ENCODE measurements at places on chromosomes 5 and 9. TPM values are rescaled to one million over a fixed set of nuclear protein-coding genes. Genes with fewer than 3 reads are reported as not detected.

DNA sequence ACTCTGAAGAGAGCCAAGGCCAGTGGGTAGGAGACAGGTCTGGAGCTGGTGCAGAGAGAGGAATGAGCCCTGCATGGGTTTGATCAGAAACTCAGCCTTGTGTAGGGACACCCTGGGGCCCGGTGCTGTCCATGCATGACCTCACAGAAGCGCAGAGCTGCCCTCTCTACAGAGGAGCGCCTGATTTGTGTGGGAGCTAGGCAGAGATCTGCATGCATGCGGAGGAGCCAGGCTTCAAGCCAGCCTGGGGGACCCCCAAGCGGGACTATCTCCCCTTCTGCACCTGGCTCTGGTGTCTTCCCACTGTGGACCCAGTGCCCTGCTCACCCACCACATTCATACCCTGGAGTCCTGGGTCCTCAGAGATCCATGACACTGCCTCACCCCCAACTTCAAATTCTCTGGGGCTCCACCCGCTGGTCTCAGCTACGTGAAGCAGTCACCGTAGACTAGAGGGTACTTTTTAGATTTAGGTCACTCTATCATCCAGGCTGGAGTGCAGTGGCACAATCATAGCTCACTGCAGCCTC, 2.6 kb upstream of the LCN2 start:
- no peak for DNase-seq
- no peaks in the 10 kb centered on the region for H3K36me3 ChIP-seq
- no peak overlapping the region for H3K27ac ChIP-seq

- no peaks in the 10 kb centered on the region for H3K27me3 ChIP-seq
- no peaks in the 10 kb centered on the region for H3K36me3 ChIP-seq
- H3K4me1 ChIP-seq, result no peaks in the 10 kb centered on the region
- H3K27ac ChIP-seq, result peak overlapping the region; percentile 30
- H3K4me3 ChIP-seq, result no peak overlapping the region
Measured at GRCh38 chr9:133916159-133916541, 76.0 kb downstream of the VAV2 start.

- DNase-seq, result no peak
- H3K27ac ChIP-seq, result peak overlapping the region; percentile 60
- H3K4me3 ChIP-seq, result no peak overlapping the region
- no peaks in the 10 kb centered on the region for H3K36me3 ChIP-seq
- H3K4me1 ChIP-seq, result peaks cover 17% of the 10 kb centered on the region
Measured at GRCh38 chr9:114591291-114591787, 3.8 kb downstream of the ATP6V1G1 start.

- no peak overlapping the region for H3K27ac ChIP-seq
- H3K4me3 ChIP-seq, result no peak overlapping the region
- no peaks in the 10 kb centered on the region for H3K27me3 ChIP-seq
- DNase-seq, result no peak
Measured at GRCh38 chr5:149038336-149039080, 24.4 kb downstream of the SH3TC2 start.

DNA sequence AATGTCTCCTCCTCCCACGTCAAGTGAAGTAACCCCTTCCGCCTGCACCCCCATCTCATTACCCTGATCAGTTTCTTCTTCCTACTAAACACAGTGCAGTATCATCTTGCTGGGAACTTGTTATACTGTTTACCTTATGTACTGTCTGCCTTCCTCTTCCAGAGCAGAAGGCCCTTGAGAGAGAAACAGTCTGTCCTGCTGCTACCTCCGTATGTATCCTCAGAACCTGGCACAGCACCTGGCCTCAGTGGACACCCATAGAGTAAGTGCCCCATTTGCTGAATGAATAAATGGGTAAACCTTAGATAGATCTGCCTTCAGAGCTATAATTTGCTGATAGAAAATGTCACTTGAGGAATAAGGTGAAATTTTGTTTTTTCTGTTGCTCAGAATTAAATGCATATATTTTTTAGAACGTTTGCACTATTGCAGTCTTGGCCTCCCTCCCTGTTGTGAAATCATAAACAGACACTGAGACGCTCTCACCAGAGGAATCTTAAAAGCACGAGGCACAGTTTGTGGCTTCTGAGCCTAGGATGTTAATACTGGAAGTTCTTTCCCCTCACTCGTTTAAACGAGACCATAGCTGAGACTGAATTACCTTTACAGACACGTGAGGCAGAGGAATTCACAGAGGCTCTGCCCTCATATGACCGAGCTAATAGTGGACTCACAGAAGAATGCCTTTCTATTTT, 223.1 kb upstream of the DAP start:
- H3K27me3 ChIP-seq, result no peaks in the 10 kb centered on the region
- no peak for DNase-seq
- H3K36me3 ChIP-seq, result no peaks in the 10 kb centered on the region
- no peak overlapping the region for H3K4me3 ChIP-seq
- no peaks in the 10 kb centered on the region for H3K4me1 ChIP-seq
- no peak overlapping the region for H3K27ac ChIP-seq

DNA sequence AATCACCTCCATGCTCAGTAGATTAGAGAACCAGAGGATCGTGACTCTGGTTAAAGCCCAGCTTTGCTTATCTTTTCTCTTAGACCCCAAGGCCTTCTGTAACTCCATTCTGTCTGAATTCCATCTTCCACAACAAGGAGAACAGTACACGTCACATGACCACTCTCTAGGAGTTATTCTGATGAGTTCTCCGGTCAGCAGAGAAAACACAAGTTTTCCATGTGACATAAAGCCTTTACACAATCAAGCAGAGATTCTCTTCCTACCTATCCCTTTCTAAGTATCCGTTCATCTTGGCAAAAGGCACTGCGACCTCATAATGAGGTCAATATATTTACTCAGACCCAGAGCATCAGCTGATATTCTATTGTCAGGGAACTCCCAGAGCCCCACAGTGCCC, 112.3 kb downstream of the TRPM6 start:
- H3K27ac ChIP-seq, result no peak overlapping the region
- H3K4me3 ChIP-seq, result no peak overlapping the region
- no peaks in the 10 kb centered on the region for H3K36me3 ChIP-seq
- H3K27me3 ChIP-seq, result no peaks in the 10 kb centered on the region

- no peaks in the 10 kb centered on the region for H3K4me1 ChIP-seq
- no peaks in the 10 kb centered on the region for H3K36me3 ChIP-seq
- no peaks in the 10 kb centered on the region for H3K27me3 ChIP-seq
- DNase-seq, result no peak
- H3K4me3 ChIP-seq, result no peak overlapping the region
Measured at GRCh38 chr5:35884191-35884769, 27.6 kb downstream of the IL7R start.

DNA sequence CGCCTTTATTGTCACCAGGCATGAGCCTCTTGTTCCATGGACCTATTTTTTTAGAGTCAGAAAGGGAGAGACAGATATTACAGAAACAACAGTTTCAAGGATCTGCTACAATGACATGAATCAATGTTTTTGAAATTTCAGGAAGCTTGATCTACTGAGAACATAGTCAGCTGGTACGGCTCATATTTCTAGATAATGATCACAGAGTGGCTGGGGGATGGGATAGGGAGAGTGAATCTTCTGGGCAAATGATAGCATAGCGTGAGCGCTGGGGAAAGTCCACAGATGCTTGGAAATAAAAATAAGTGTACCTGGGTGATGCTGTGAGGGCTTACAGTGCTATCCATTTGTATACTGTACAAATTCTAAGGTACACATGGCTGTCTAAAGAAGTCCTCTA, 340.4 kb downstream of the EBF1 start:
- no peak overlapping the region for H3K27ac ChIP-seq
- DNase-seq, result no peak
- H3K27me3 ChIP-seq, result no peaks in the 10 kb centered on the region

- H3K4me3 ChIP-seq, result peak overlapping the region; percentile 70
- no peaks in the 10 kb centered on the region for H3K27me3 ChIP-seq
- DNase-seq, result no peak
- H3K4me1 ChIP-seq, result no peaks in the 10 kb centered on the region
- peak overlapping the region; percentile 97 for H3K27ac ChIP-seq
Measured at GRCh38 chr5:124747791-124748686, 1.6 kb upstream of the ZNF608 start.

The FBLL1 gene
- total RNA-seq, result 1.6 TPM

DNA sequence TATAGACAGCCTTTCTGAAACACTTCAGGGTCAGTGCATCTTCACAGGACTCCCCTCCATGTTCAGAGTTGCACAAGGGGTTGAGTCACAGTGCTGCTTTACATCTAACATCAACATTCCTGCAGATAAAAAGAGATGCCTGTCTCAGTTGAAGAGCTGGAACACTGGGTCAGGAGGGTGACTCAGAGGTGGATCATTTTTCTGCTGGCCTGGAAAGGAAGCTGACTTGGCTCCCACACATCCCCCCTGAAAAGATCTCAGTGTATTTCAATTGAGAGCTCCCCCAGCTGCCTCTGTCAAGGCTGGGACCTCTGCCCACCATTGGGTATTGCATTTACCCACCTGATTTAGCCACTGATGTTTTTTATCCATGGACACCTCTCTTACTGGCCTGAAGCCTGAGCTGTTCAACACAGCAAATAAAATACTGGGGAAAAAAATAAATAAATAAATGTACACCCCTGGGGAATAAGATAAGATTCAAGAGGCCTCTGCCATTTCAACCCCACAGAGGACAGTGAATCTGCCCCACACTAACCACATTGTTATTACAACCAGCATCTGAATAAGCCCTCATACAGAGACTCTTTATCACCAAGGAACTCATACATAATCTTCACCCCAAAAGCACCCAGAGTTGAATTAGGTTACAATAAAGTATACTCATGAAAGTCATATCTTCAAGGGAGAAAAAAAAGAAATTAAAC, 716.4 kb downstream of the SEMA5A start:
- H3K27me3 ChIP-seq, result no peaks in the 10 kb centered on the region
- DNase-seq, result no peak
- H3K4me1 ChIP-seq, result no peaks in the 10 kb centered on the region
- no peak overlapping the region for H3K27ac ChIP-seq
- H3K4me3 ChIP-seq, result no peak overlapping the region

DNA sequence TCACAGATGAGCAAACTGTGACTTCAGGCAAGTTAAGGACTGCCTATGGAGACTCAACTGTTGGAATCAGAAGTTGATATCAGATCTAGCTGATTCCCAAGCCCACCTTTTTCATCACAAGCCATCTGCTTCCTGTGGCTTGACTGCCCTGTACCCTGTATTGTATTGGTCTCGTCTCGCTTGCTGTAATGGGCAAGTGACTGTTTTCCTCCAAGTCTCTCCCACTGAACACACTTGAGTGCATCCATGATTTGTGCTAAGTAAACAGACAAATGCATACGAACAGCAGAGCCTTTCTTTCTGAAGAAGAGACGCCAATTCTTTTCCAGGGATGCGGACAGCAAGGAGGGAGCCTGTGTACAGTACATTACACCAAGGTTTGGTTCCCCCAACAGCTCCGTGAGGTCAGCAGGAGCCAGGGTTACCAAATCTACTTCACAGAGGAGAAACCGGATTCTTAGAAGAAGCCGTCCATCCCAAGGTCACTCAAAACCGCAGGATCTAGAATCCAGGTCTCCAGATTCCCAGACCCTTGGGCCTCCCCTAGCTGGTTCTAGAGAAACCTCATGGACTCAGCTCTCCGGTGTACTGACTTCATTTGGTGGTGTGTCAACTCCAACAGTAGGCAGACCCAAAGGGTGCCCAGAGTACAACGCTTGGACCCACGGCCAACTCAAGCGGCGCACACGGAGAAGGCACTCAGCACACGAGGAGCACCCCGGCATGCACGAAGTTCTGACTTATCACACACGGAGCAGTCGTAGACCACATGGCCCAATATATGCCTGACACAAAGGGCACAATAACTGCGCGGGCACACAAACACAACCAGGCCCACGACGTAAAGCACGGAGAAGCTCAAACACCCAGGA, 1.1 kb downstream of the BAG1 start:
- no peak for DNase-seq
- no peaks in the 10 kb centered on the region for H3K4me1 ChIP-seq
- H3K36me3 ChIP-seq, result no peaks in the 10 kb centered on the region
- peak overlapping the region; percentile 98 for H3K4me3 ChIP-seq

DNA sequence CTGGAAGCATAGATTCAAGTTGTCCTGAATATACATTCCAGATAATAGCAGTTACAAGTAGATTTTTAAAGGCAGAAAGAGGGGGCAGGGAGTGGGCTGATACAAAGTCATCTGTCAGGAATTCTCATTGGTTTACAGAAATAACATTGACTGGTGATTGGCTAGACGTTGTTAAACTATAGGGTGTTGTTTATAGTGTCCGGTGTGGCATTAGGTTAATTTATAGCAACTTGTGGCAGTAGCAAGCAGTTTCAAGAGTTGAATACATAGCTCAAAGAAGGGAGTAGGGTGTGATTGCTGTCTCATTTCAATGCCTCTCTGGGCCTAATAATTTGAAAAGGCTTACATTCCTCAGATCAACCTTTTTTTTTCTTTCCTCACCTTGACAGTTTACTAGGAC, 10.7 kb upstream of the POC5 start:
- H3K27ac ChIP-seq, result no peak overlapping the region
- H3K36me3 ChIP-seq, result no peaks in the 10 kb centered on the region
- no peak overlapping the region for H3K4me3 ChIP-seq
- DNase-seq, result no peak

The LCN2 gene
- 38.5 TPM for total RNA-seq

The ABCA2 gene
- total RNA-seq, result 17.0 TPM

The ADAMTS12 gene
- 4.4 TPM for total RNA-seq

DNA sequence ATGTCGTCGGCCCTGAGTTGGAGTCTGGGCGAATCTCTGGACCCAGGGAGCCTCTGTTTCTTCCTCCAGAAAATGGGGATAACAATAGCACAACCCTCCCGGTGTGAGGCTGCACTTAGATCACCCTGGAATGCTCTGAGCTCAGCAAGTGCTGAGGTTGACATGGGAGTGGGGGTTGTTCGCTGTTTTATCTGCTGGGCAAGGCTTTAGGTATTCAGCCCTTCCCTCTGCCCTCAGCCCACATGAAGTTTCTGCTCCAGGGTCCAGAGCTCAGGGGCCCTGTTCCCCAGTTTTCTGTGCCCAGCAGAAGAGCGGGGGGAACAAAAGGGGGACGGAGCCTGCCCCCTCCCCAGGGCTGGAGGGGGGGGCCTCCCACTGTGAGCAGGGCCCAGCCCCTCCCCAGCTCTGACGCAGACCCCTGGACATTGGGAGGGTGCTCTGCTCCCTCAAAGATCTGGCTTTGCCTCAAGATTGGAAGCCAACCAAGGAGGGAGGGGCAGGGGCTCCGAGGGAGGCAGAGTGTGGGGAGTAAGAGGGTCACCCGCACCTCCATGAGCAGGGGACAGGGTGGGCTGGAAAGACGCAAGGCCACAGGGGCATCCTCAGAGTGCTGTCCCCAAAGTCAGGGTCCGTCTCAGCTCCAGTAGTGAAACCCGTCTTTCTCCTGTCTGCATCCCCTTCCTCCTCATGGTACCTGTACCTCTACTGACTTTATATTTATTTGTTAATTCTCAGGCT, 215.6 kb downstream of the C9orf50 start:
- no peaks in the 10 kb centered on the region for H3K36me3 ChIP-seq
- DNase-seq, result no peak
- H3K4me3 ChIP-seq, result no peak overlapping the region

- no peak overlapping the region for H3K27ac ChIP-seq
- no peak for DNase-seq
- H3K27me3 ChIP-seq, result no peaks in the 10 kb centered on the region
- H3K36me3 ChIP-seq, result no peaks in the 10 kb centered on the region
- no peak overlapping the region for H3K4me3 ChIP-seq
Measured at GRCh38 chr5:59831326-59832010, 62.1 kb downstream of the PDE4D start.
